ENCODE measurements at places on chromosomes 4 and X. TPM values are rescaled to one million over a fixed set of nuclear protein-coding genes. Genes with fewer than 3 reads are reported as not detected.

Gene SERTM2
- 0.72 TPM for total RNA-seq

Gene MAP9
- 33.2 TPM for total RNA-seq

Gene SRPK3
- total RNA-seq: not detected

Gene UCHL1
- 270 TPM for total RNA-seq

Gene TCP11X2
- total RNA-seq: 4.7 TPM

Gene FAM13A
- total RNA-seq: 31.2 TPM

Gene HOPX
- total RNA-seq: 0.55 TPM

Gene VBP1
- 50.8 TPM for total RNA-seq

Gene PAGE1
- not detected for total RNA-seq

Gene GPR143
- 7.1 TPM for total RNA-seq

Gene CLTRN
- 2.5 TPM for total RNA-seq

Gene COL4A5
- total RNA-seq: 276 TPM

Gene PNCK
- 5.4 TPM for total RNA-seq

Gene RHOXF1
- total RNA-seq: 1.4 TPM

Gene KLKB1
- not detected for total RNA-seq

Gene GBA3
- total RNA-seq: 0.44 TPM

Gene SLC49A3
- total RNA-seq: 13.1 TPM

Gene NIPAL1
- total RNA-seq: 21.1 TPM

Gene POLN
- 5.9 TPM for total RNA-seq

Gene GIMD1
- not detected for total RNA-seq

Gene ABCG2
- 2.3 TPM for total RNA-seq

Gene REELD1
- total RNA-seq: not detected

Gene AP1AR
- 17.0 TPM for total RNA-seq

Gene HERC5
- total RNA-seq: 3.5 TPM

Gene DMP1
- not detected for total RNA-seq

Gene ANTXR2
- 49.9 TPM for total RNA-seq

Gene MAGEC2
- not detected for total RNA-seq

Gene SLC4A4
- total RNA-seq: 286 TPM

Gene GLRA3
- 0.07 TPM for total RNA-seq

Gene MAGED4B
- 197 TPM for total RNA-seq

Gene TMPRSS11B
- not detected for total RNA-seq

Gene NEIL3
- total RNA-seq: 6.6 TPM

Gene GJB1
- total RNA-seq: 22.2 TPM

Gene GAGE12E
- not detected for total RNA-seq

Gene SORBS2
- 92.6 TPM for total RNA-seq

Gene MAGEB18
- not detected for total RNA-seq

Gene HNRNPDL
- 535 TPM for total RNA-seq

Gene DHX15
- 206 TPM for total RNA-seq
